ENCODE measurements at places on chromosomes 5 and 9.

GRCh38 chr5:26877154-26877553 is 161.2 kb downstream of the CDH9 start:
- no peaks in the 10 kb centered on the region for H3K4me1 ChIP-seq
- H3K4me3 ChIP-seq = no peak overlapping the region
- no peaks in the 10 kb centered on the region for H3K36me3 ChIP-seq
- no peak overlapping the region for H3K27ac ChIP-seq
- DNase-seq = no peak

- no peak for DNase-seq
- no peak overlapping the region for H3K4me3 ChIP-seq
- no peak overlapping the region for H3K27ac ChIP-seq
- no peaks in the 10 kb centered on the region for H3K27me3 ChIP-seq
These were observed 15.2 kb upstream of the NEK6 start for GRCh38 chr9:124242331-124243194.

DNA sequence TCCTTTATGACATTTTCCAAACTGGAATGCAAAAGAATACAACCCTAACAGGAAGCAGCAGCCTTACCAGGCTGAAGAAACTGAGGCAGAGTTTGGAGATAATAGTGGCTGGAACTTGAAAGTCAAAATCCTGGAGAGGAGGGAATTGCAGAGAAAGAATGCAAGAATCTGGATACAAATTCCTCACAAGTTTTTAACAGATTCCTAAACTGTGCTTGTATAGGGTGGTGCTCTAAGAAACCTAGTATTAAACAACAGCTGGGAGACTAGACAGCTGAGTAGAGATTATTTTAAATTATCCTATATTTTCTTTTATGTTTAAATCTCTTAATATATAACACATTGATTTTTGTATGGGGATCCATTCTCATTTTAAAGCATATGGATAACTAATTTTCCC is 30.7 kb downstream of the INVS start:
- H3K27ac ChIP-seq = no peak overlapping the region
- peaks cover 8% of the 10 kb centered on the region for H3K4me1 ChIP-seq
- no peaks in the 10 kb centered on the region for H3K27me3 ChIP-seq
- DNase-seq = no peak
- H3K4me3 ChIP-seq = no peak overlapping the region
- peaks cover 14% of the 10 kb centered on the region for H3K36me3 ChIP-seq

GRCh38 chr5:148085977-148086705 is 22.4 kb downstream of the SPINK5 start:
- H3K36me3 ChIP-seq = no peaks in the 10 kb centered on the region
- no peaks in the 10 kb centered on the region for H3K4me1 ChIP-seq
- H3K27ac ChIP-seq = no peak overlapping the region

- no peaks in the 10 kb centered on the region for H3K27me3 ChIP-seq
- no peak overlapping the region for H3K27ac ChIP-seq
- peaks cover 20% of the 10 kb centered on the region for H3K4me1 ChIP-seq
- H3K4me3 ChIP-seq = no peak overlapping the region
- no peak for DNase-seq
These were observed 55.1 kb downstream of the IRF1 start for GRCh38 chr5:132435447-132435846.

GRCh38 chr9:93588641-93589609 is 12.5 kb downstream of the PHF2 start:
- H3K27me3 ChIP-seq = no peaks in the 10 kb centered on the region
- H3K4me3 ChIP-seq = no peak overlapping the region
- no peaks in the 10 kb centered on the region for H3K36me3 ChIP-seq
- H3K4me1 ChIP-seq = no peaks in the 10 kb centered on the region
- DNase-seq = no peak

DNA sequence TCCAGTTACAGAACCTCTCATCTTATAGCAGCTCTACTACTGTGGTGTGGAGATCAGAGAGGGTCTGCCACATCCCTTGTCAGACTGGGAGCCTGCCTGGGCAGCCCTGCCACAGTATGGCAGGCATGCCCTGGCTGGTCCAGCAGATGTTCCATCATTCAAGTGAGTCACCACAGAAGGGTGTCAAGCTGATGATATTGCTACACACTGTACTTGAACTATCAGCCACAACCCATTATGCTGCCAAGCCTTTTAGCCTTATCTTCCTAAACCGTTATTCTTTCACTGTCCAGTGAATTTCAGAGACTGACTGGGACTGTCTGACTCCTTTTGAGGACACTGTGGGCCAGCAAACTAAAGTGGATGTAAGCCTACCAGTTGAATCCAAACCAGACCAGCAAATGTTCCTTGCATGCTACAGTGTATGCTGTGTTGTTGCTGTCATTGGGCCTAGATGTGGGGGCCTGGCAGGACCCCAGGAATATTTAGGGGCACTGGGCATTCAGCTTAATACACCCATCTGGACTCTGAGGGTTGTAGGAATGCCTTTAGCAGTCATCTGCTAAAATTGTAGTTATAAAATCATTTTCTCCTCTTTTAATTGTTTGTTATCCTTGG is 202.6 kb downstream of the NR3C1 start:
- H3K4me1 ChIP-seq = peaks cover 7% of the 10 kb centered on the region
- peak overlapping the region; percentile 0 for H3K27ac ChIP-seq
- no peak overlapping the region for H3K4me3 ChIP-seq

DNA sequence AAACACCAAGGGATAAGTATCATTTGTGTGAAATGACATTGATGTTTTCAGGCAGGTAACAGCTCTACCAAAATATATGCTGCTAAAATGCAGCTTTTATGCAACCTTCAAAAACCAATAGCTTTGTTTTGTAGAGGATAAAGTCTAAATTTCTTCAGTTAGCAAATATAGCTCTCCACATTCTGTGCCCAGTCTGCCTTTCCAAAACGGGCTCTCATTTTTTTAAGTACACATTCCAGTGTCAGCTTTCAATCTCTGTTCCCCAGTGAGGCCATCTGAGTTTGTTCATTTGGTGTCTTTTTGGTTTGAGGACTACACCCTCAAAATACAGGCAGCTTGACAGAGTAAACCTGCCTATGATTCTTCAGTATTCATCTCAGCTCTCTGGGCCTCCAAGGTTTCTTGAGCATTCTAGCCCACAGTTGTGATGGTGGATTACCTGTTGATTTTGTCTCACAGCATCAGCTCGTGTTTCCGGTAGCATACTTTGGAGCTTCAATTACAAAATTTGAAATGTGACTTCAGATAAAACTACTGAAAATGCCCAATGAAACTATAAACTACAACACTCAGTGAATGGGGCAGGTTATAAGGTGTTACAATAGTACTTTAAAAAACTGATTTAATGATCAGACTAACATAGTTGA is 55.7 kb downstream of the NR3C1 start:
- peaks cover 25% of the 10 kb centered on the region for H3K4me1 ChIP-seq
- no peaks in the 10 kb centered on the region for H3K27me3 ChIP-seq
- no peaks in the 10 kb centered on the region for H3K36me3 ChIP-seq
- no peak for DNase-seq
- H3K27ac ChIP-seq = no peak overlapping the region

GRCh38 chr5:38600329-38601045 is 44.0 kb upstream of the LIFR start:
- H3K4me3 ChIP-seq = no peak overlapping the region
- H3K36me3 ChIP-seq = no peaks in the 10 kb centered on the region
- peaks cover 22% of the 10 kb centered on the region for H3K4me1 ChIP-seq

- no peaks in the 10 kb centered on the region for H3K36me3 ChIP-seq
- no peak for DNase-seq
- no peaks in the 10 kb centered on the region for H3K27me3 ChIP-seq
- H3K4me1 ChIP-seq = peaks cover under 1% of the 10 kb centered on the region
These were observed 303.6 kb upstream of the ZNF608 start for GRCh38 chr5:125049721-125050702.

- H3K4me3 ChIP-seq = no peak overlapping the region
- peaks cover 32% of the 10 kb centered on the region for H3K4me1 ChIP-seq
- DNase-seq = peak; percentile 56
- no peaks in the 10 kb centered on the region for H3K27me3 ChIP-seq
These were observed 115.9 kb downstream of the RGS3 start for GRCh38 chr9:113579283-113580040.

DNA sequence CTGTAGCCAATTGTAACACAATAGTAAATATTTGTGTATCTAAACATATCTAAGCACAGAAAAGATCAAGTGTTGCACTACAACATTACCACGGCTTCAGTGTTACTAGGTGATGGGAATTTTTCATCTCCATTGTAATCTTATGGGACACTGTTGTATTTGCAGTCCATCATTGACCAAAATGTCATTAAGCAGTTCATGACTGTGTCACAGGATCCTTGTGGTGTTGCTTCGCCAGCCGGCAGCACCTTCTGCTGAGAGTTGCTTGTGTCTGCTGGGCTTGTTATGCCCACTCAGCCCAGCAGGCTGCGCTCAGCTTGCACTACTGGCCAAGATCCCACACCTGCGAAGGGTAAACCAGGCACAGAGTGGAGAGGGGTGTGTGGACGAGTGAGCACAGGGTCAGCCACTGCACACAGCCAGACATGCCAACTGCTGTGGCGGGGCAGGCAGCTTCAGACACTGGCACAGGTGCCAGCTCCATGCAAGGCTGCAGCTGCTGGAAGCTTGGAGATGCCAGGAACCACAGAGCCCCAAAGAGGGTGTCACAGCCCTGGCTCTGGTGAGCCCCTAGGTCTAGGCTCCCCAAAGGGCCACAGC is 273.7 kb downstream of the CETN3 start:
- H3K27me3 ChIP-seq = no peaks in the 10 kb centered on the region
- H3K27ac ChIP-seq = no peak overlapping the region
- H3K4me3 ChIP-seq = no peak overlapping the region

- no peak overlapping the region for H3K27ac ChIP-seq
- H3K27me3 ChIP-seq = no peaks in the 10 kb centered on the region
- H3K36me3 ChIP-seq = no peaks in the 10 kb centered on the region
- no peak overlapping the region for H3K4me3 ChIP-seq
- DNase-seq = no peak
These were observed 244.9 kb upstream of the KLF4 start for GRCh38 chr9:107734256-107735013.

- peaks cover 22% of the 10 kb centered on the region for H3K4me1 ChIP-seq
- no peaks in the 10 kb centered on the region for H3K36me3 ChIP-seq
- no peaks in the 10 kb centered on the region for H3K27me3 ChIP-seq
- no peak for DNase-seq
These were observed 44.4 kb upstream of the RAI14 start for GRCh38 chr5:34611464-34612415.

DNA sequence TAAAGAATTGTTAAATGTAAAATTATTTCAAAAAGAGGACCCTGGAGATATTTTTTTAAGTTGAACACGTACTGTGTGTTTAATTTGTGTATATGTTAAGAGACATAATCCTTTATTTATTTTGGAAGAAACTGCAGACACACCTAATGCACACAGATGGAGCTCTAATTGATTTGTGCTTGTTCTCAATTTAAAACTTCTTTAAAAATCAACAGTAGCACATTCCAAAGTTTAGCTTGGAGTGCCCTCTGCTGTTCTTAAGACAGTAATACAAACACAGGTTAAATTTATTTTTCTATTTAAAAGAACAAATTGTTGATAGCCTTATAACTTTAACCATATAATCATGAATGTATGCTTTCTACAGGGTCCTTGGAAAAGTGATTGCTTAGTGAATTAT is 277.6 kb upstream of the ADAMTS16 start:
- H3K36me3 ChIP-seq = no peaks in the 10 kb centered on the region
- no peak overlapping the region for H3K4me3 ChIP-seq
- H3K4me1 ChIP-seq = no peaks in the 10 kb centered on the region

- H3K4me1 ChIP-seq = peaks cover 6% of the 10 kb centered on the region
- no peaks in the 10 kb centered on the region for H3K27me3 ChIP-seq
- H3K36me3 ChIP-seq = no peaks in the 10 kb centered on the region
- no peak overlapping the region for H3K4me3 ChIP-seq
- no peak for DNase-seq
- H3K27ac ChIP-seq = no peak overlapping the region
These were observed 243.1 kb downstream of the AUH start for GRCh38 chr9:91118704-91119025.

- peak; percentile 98 for DNase-seq
- no peaks in the 10 kb centered on the region for H3K36me3 ChIP-seq
- no peaks in the 10 kb centered on the region for H3K27me3 ChIP-seq
- no peak overlapping the region for H3K27ac ChIP-seq
- H3K4me3 ChIP-seq = peak overlapping the region; percentile 80
These were observed 7.9 kb upstream of the PSD2 start for GRCh38 chr5:139787568-139788293.

- H3K27me3 ChIP-seq = no peaks in the 10 kb centered on the region
- DNase-seq = no peak
- no peaks in the 10 kb centered on the region for H3K36me3 ChIP-seq
- no peak overlapping the region for H3K4me3 ChIP-seq
These were observed 40.4 kb upstream of the RASGRF2 start for GRCh38 chr5:80919678-80920196.

GRCh38 chr9:4298255-4299004 is 1.4 kb downstream of the GLIS3 start:
- peak overlapping the region; percentile 99 for H3K27ac ChIP-seq
- H3K4me3 ChIP-seq = peak overlapping the region; percentile 79
- peaks cover 20% of the 10 kb centered on the region for H3K4me1 ChIP-seq
- peak; percentile 44 for DNase-seq

- no peaks in the 10 kb centered on the region for H3K4me1 ChIP-seq
- H3K36me3 ChIP-seq = no peaks in the 10 kb centered on the region
- no peaks in the 10 kb centered on the region for H3K27me3 ChIP-seq
- no peak overlapping the region for H3K27ac ChIP-seq
- H3K4me3 ChIP-seq = no peak overlapping the region
These were observed 188.5 kb upstream of the RASA1 start for GRCh38 chr5:87079219-87079618.

DNA sequence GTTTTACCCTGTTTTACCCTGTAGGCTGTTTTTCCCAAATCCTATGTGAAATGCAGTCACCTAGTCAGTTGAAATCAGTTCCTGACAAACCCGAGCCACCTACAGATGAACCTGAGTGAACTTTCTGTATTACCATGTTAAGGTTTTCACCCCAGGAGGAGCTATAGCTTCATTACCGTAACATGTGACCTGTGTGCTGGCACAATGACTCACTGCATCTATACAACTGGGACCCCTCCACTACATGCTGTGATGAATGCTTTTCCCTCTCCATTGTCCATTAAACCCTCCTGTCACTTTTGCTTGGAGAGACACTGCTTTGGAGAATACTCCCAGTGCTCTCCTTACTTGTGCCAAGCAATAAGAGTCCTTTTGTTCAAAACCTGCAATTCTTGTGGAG is 1974.8 kb downstream of the EFNA5 start:
- H3K4me3 ChIP-seq = no peak overlapping the region
- H3K27me3 ChIP-seq = no peaks in the 10 kb centered on the region
- no peak overlapping the region for H3K27ac ChIP-seq
- no peak for DNase-seq

GRCh38 chr5:143350751-143351602 is 52.5 kb downstream of the NR3C1 start:
- no peaks in the 10 kb centered on the region for H3K27me3 ChIP-seq
- DNase-seq = no peak
- no peak overlapping the region for H3K27ac ChIP-seq
- H3K4me3 ChIP-seq = no peak overlapping the region

- H3K4me3 ChIP-seq = no peak overlapping the region
- H3K36me3 ChIP-seq = peaks cover 80% of the 10 kb centered on the region
- peaks cover 14% of the 10 kb centered on the region for H3K4me1 ChIP-seq
These were observed 34.8 kb downstream of the HMGXB3 start for GRCh38 chr5:150035139-150035895.

GRCh38 chr9:88776717-88777497 is 214.4 kb upstream of the S1PR3 start:
- H3K4me3 ChIP-seq = no peak overlapping the region
- peaks cover 56% of the 10 kb centered on the region for H3K4me1 ChIP-seq
- H3K27ac ChIP-seq = peak overlapping the region; percentile 62
- H3K27me3 ChIP-seq = no peaks in the 10 kb centered on the region
- DNase-seq = no peak

All from SK-N-SH (cell line).